ENCODE measurements at places on chromosomes 5 and 9.

DNA sequence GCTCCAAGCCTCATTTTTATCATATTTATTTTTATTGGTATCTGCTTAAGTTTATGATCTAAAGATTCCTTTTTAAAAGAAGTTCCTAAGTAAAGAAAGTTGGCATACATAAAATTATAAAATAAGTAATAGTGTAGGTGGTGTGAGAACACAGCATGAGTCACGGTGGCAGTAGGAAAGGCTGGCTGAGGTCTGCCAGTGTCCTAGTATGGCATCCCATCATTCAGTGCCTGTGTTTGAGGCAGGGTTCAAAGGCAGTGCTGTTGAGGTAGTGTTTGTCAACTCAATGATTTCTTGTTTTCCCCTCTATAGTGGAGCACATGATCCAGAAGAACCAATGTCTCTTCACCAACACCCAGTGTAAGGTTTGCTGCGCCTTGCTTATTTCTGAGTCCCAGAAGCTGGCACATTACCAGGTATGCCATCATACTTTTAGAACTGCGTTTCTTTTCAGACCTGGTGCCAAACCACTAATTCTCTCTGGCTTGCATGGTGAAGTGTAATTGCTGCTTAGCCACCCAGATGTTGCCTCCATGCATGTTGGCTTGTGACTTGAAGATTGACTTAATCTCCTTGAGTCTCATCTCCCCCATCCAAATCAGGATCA, 18.4 kb downstream of the ZNF346 start:
- no peak for DNase-seq

GRCh38 chr5:109853377-109853776, 163.7 kb downstream of the MAN2A1 start:
- DNase-seq, result peak; percentile 10

DNA sequence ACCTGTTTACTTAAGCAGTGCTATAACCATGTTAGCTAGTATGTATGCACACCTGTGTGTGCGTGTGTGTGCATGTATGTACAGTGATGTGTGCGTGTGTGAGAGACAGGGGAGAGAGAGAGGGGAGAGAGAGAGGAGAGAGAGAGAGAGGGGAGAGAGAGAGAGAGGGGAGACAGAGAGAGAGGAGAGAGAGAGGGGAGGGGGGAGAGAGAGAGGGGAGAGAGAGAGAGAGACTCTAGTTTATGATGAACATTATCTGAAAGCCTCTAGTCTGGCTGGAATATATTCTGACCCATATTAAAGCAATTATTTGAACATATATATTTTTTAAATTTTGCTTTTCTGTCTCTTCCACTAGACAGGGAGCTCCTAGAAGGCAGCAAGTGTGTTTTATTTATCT, 117.5 kb upstream of the CPEB4 start:
- DNase-seq, result no peak

DNA sequence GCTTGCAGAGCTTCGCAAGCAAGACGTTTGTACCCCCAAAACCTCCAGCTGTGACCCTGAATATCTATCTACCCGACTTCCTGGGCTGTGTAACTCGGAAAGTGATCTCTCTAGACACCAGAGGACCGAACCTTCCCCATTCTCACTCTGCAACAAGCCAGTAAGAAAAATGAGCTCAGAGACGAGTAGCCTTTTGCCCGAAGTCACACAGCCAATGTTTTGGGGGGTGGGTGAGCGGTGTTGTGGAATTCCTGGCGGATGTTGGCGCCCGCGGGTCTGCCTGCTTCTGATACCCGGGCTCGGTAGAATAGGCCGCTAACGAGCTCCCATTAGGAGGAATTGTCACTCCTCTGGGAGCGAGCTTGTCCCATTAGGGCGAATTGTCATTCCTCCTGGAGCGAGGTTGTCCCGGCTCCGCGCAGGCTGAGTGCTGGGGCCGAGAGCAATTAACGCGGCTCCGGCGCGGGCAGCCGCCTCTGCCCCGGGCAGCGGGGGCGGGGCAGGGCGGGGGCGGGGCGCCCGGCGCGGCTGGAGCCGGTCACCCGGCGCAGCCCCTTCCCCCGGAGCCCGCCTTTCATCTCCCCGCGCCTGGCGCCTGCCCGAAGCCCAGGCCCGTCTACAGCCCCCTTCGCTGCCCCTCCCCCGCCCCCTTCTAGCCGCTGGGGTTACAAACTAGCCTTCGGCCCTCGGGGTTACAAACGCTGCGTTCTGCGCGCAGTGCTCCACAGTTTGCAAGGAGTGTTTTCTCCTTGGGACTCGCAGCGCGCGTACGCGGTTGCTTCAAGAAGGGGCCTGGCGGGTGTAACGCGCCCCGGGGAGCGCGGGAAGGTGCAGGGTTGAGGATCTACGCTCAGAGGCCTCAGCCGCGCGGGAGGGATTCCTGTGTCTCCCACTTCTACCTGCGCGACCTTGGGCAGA, 3.5 kb upstream of the MSX2 start:
- no peak for DNase-seq

DNA sequence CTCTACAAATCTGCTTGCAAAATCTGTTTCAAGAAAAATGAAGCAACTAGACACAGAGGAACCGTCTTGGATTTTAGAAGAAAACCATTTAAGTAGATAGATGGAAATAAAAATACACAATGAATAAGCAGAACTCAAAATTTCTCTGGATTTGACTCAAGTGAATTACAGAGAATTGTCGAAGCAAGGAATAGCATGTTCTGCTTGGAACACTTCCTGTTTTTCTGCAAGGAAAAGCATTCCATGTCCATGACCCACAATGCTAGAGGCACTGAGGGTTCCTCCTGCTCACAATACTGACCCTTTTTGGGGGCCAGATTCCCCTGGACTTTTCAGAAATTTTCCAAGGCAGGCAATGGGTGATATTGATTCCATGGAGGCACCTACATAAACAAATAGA, 29.8 kb downstream of the PRUNE2 start:
- DNase-seq, result peak; percentile 43

DNA sequence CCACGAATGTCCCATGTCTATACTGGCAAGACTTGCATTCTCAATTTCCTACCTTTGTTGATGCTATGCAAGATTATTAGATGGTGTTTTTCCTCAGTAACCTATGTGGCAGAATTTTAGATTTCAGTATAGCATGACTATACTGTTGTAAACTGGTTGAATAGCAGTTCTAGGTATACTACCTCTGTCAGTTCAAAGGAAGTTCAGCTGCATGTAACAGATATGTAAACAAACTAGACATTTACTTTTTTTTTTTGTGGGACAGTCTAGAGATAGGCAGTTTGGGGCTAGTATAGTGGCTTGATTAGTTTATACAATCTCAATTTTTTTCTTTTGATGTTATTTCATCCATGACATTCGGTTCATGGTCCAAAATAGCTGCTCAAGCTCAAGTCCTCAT, 97.6 kb upstream of the GRIN3A start:
- no peak for DNase-seq

DNA sequence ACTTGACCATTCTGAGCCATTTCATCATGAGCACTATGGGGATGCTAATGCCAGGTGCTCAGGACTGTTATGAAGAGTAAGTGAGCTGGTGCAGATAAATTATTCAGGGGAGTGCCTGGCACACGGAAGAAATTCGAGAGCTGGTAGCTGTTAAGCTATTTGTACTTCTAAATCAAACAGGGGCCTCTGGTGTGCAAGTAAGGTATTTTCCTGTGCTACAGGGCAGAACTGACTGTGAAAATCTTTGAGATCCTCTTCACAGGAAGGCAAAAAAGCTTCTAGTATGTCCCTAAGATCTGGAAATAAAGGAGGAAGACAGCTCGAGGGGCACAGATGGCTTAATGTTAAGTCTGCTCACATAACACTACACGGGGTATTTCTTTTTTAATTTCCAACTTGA, 106.3 kb upstream of the SPOCK1 start:
- DNase-seq, result peak; percentile 26
